Stimulated activated CD4-positive, alpha-beta T cell treated with anti-CD3 and anti-CD28 coated beads, TNF-alpha, amount 100 ng/mL, for 48 hours (primary cell): ENCODE measurements at places on chromosomes 6 and 20.

GRCh38 chr6:129493354-129493902 is 216.5 kb downstream of the ARHGAP18 start:
- no peak for DNase-seq

GRCh38 chr6:150198532-150198931 is 55.7 kb downstream of the PPP1R14C start:
- DNase-seq = no peak

GRCh38 chr6:56293781-56294180 is 46.4 kb upstream of the COL21A1 start:
- DNase-seq = no peak

- no peak for DNase-seq
These were observed 140.5 kb downstream of the BTBD3 start for GRCh38 chr20:12058216-12058615.

- no peak for DNase-seq
These were observed 158.6 kb upstream of the RIMS1 start for GRCh38 chr6:71727632-71728294.

- DNase-seq = no peak
These were observed 75.7 kb downstream of the NCOA7 start for GRCh38 chr6:125866433-125866832.

- no peak for DNase-seq
These were observed 13.0 kb downstream of the PI3 start for GRCh38 chr20:45187693-45188092.
